Activated T-cell treated with anti-CD3 and anti-CD28 coated beads for 4 hours (primary cell): ENCODE measurements at places on chromosomes 13 and 19.

GRCh38 chr13:84843368-84843767 lies 955.9 kb downstream of the SLITRK6 start:
- no peak for DNase-seq

DNA sequence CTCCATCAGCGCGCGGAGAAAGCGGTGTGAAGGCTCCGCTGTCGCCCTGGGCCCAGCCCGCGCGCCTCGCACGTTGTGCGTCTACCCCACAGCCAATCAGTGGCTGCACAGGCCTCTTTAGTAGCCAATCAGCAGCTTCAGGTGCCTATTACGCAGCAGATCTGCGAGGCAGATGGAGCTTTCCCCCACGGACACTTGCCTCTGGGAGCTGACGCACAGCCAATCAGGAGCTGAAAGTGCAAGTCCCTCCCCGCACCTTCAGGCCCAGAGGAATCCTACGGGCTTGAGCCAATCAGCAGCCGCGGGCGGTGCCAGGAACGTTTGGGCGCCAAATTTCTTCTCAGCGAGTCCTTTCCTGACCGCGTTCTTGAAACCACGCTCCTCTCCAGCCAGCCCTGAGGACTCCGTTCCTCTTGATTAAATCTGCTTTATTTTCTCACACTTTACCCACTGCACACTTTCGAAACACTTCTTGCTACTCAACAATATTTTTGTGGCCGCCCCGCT lies 39.9 kb downstream of the SIGLEC7 start:
- DNase-seq = no peak

DNA sequence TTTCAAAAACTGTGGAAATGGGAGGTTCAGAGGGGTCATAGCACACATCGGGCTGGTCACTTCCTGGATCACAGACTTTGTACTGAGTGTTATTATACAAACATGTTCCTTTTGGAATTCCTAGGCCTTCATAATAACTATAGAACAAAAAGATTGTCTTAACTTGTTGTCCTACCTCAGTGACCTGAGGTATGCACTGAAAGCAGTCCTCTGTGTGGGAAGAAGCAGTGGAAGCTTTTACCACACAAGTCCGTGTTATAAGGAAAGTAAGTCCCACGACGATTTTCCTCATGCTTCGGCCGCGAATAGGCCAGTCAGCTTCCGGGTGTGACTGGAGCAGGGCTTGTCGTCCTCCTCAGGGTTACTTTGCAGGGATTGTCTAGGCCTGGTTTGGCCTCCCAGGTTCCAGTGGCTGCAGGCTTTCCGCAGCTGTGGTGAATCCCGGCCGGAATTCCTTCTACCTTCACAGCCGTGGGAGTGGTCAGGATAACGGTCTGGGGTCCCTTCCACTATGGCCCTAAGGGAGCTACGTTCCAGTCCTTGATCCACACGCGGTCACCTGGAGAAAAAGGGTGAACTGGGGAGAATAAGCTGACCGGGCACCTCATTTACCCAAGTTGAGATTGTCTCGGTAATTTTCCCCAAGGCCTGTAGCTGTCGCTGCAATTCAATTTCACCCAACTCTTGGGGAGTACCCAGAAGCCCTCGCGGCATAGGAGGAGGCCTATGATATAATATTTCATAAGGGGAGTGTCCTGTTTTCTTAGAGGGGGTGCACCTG lies 16.0 kb downstream of the NAPSA start:
- no peak for DNase-seq

DNA sequence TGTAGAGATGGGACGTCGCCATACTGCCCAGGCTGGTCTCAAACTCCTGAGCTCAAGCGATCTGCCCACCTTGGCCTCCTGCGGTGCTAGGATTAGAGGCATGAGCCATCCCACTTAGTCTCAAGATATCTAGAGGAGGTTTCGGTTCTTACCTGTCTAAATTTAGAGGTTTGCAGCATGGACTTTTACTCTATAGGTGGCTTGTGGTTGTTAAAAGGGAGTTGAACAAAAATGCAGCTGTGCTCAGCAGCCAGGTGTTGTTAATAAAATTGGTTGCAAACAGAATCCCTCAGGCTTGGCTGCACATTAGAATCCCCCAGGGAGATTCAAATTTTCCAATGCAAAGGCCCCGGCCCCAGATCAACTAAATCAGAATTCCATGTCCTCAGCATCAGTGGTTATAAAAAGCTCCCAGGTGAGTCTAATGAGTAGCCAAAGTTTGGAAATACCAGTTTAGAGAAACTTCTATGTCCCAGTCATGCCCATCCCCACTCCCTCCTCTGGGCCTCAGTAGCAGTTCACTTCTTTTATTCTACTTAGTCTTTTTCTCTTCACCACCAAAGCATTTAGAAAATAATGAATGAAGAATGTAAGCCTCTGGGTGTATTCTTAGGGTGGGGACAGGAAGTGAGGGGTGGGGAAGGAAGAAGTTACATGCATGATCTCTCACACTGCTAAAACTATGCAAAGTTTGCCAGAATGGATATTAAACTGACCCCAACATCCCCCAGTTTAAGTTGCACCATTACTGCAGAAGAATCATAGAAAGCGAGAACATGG lies 471.0 kb downstream of the COG6 start:
- DNase-seq = no peak

GRCh38 chr13:42497798-42498197 lies 76.2 kb upstream of the TNFSF11 start:
- DNase-seq = no peak

- DNase-seq = no peak
These were observed 7.6 kb downstream of the CALM3 start for GRCh38 chr19:46608581-46609345.

- no peak for DNase-seq
These were observed 9.7 kb downstream of the CSNK1G2 start for GRCh38 chr19:1950640-1951039.

GRCh38 chr13:52158629-52159158 lies 703 bp downstream of the NEK3 start:
- no peak for DNase-seq

DNA sequence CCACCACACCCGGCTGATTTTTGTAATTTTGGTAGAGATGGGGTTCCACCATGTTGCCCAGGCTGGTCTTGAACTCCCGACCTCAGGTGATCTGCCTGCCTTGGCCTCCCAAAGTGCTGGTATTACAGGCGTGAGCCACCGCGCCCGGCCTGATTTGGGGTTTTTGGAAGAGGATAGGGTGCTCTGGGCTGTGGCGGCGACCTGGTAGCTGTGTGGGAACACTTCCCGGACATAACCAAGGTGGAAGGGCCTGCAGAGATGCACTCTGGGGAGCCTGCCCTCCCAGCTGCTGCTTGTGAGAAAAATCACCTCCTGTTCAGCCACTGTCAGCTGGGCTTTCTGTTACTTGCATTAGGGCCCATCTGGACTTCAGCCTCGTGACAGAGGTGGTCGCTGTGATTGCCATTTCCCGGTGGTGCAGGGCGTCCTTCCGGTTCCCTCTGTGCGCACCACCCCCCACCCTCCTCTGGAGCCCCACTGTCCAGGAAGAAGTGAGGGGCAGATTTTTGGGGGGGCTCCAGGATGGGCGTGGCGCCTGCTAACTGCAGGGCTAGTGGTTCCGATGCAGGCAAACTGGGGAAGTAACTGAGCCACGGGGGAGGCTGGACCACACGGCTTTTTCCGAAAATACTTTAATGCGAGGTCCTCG lies 7.5 kb downstream of the IL4I1 start:
- DNase-seq = no peak

- peak; percentile 71 for DNase-seq
These were observed 37.4 kb downstream of the SCGB2B2 start for GRCh38 chr19:34639491-34640085.

GRCh38 chr13:28636677-28637317 lies 22.1 kb upstream of the POMP start:
- peak; percentile 15 for DNase-seq

- no peak for DNase-seq
These were observed 4.3 kb downstream of the CAB39L start for GRCh38 chr13:49439609-49440008.

DNA sequence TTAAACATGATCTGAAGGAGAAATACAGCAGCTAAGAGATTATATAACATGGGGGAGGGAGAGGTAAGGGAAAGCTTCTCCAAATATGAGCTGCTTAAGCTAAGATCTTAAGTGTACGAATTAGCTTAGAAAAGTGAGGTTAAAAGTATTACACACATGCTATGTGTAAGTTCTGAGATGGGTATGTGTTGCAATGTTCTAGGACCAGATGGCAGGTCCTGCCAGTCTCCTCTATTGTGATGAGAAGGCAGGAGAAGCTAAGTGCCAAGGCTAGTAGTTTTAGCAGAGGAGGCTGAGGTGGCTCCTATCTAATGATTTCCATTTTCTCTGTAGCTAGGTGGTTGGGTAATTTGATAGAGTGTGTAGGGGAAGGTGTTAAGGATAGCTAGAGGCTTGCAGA lies 57.6 kb downstream of the MICU2 start:
- no peak for DNase-seq

- no peak for DNase-seq
These were observed 29.2 kb downstream of the XPO4 start for GRCh38 chr13:20873348-20873747.

DNA sequence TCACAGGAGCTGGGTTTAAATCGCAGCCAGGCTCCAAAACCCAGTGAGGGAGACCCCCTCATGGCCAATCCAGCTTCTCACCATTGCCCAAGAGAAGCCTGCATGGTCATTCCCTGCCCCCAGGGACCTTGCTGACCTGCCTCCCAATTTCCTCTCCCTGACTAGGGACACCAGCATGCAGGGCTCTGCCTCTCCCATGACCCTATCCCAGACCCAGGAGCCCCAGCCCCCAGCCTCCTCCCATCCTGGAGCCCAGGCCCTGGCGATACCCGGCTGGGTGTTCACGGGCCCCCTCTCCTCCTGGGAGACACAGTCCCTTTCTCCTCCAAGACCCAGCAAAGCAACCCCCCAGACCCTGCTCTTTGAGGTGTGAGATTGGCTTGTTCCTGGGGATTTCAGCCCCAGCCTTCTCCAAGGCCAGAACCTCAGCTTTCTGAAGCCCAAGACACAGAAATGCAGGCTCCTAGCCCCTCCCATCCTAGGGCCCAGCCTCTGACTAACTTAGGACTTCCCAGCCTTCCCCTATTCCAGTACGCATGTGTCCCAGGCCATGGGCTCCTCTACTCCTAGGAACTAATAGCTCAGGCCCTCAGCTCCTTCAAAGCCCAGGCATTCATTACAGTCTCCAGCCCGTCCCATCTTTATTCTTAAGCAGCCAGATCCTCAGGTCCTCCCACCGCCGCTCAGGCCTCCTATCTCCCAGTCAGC lies 1.1 kb downstream of the GYS1 start:
- no peak for DNase-seq

DNA sequence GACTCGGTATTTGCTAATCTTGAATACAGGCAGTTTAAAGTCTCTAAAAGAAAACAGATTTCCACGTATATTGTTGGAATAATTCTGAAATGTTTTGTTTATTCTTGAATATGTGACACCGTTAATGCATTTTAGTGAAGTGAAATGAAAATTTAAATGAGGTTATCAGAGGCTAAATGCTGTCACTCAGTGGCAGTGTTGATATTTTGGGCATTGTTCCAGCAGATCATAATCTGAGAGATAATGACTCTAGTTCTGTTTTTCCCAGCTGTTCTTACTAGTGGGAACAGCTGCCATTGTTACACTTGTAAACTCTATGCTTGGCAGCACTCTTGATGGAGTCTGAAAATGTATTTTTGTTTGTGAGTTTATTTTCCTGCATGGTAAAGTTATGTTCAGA lies 365.6 kb upstream of the SLC10A2 start:
- no peak for DNase-seq

DNA sequence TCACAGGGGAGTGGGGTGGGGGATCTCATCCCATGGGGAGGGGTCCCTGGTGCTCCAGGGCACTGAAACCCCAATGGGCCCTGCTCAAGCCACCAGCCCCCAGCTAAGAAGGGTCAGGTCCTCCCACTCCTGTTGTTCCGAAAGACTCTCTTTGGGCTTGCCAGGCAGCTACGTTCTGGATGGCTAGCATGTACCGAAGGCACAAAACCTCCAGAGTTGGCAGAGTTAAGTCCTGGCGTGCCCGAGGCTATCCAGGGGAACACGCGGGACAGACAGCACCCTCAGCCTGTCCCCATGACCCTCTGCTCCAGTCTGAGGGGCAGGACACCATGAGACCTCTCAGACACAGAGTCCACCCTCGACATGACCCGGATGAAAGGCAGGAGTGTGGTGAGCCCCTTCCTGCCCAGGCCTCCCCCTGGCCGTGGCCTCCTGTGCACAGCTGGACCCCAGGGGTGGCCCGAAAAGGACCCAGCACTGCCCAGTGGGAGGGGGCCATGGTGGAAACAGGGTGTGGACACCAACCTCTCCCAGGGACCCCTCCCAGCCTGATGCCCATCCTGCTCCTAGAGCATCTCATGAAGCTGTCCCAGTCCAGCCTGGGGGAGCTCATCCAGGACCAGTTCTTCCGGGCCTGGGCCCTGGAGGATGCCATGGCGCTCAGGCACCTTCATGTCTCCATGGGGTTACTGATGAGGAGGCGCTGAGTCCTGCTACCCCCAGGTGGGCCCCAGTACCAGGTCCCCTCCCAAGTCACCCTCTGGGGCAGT lies 53.0 kb upstream of the TPM4 start:
- DNase-seq = no peak

DNA sequence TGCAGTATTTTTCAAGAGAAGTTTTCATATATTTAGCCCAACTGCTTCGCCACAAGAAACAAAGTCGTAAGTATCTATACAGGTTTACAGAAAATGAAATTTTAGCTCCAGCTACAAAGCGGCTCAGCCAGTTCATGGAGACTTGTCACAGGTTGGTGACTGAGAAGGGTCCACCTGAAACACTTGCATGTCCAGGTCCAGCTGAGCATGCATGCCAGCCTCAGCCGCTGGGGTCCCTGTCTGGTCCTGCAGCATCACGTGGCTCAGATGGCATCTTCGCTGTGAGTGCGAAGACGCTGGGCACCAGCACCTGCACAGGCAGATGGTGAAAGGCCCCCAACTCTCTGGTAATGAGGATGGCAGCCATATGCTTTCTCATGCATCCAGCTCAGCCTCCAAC lies 63.8 kb downstream of the SHISA2 start:
- no peak for DNase-seq

- no peak for DNase-seq
These were observed at the start of gene HOOK2 for GRCh38 chr19:12774588-12775555. TSS of gene HOOK2 (minus strand) at chr19:12775552. CDS start at chr19:12775449, 103 bp downstream.

DNA sequence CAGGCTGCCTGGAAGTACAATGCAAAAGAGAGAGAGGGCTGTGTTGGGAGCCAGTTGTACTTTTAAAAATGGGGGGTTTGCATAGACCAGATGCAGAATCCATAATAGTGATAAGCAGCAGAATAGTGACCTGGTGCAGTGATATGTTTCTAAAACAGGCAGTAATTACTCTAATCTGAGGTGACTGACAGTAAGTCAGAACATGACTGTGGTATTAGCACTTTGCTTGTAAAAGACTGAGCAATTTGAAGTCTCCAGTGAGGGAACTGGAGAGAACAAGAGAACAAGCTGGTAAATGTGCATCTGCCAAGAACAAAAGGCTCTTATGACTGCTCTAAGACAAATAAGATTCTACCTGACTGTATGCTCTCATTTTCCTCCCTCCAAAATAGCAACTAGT lies 383.4 kb downstream of the ITGBL1 start:
- no peak for DNase-seq

GRCh38 chr19:42558450-42559150 lies 30.3 kb upstream of the CEACAM1 start:
- no peak for DNase-seq

- DNase-seq = no peak
These were observed 382.4 kb downstream of the KCTD12 start for GRCh38 chr13:76503766-76504165.
